ENCODE measurements at places on chromosomes 3 and 15. TPM values are rescaled to one million over a fixed set of nuclear protein-coding genes. Genes with fewer than 3 reads are reported as not detected.

The ITIH1 gene
- total RNA-seq, result not detected

The SLC6A1 gene
- total RNA-seq, result not detected

DNA sequence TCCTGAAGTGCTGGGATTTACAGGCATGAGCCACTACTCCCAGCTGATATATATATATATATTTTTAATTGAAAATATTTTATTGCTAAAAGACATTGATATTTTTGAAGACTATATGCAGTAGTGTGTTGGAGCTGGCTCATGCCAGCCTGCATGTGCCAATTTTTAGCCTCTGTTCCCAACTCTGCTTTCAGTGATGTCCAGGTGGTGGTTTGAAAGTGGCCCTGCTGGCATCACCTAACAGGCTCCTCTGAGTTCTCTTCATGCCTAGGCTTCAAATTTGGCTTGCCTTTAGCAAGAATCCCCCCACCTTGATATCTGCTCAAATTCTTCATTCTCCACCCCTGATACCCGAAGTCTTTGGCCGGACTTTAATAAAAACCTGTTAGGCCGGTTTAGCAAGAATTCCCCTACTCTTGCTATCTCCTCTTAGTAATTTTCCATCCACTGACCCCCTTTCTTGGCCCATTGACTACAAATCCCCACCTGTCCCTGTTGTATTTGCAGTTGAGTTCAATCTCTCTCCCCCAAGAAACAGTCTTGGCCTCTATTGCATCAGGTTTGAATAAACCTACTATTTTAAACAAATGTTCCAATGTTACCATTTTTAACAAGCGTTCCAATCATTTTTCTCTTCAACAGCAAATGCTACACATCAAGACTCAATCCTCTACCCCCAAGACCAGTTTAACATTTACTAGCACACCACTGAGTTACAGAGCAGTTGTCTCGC lies 23.9 kb upstream of the CTSH start:
- H3K27me3 ChIP-seq, result peaks cover 8% of the 10 kb centered on the region
- H3K4me1 ChIP-seq, result no peaks in the 10 kb centered on the region
- no peaks in the 10 kb centered on the region for H3K36me3 ChIP-seq

- H3K36me3 ChIP-seq, result no peaks in the 10 kb centered on the region
- H3K4me3 ChIP-seq, result no peak overlapping the region
- peak overlapping the region; percentile 62 for H3K27ac ChIP-seq
- H3K4me1 ChIP-seq, result peaks cover 20% of the 10 kb centered on the region
- H3K27me3 ChIP-seq, result peaks cover 29% of the 10 kb centered on the region
Observed at GRCh38 chr15:73678498-73678897, 5.7 kb upstream of the CD276 start.

GRCh38 chr15:41730543-41730942 lies 43.7 kb upstream of the MAPKBP1 start:
- peaks cover 13% of the 10 kb centered on the region for H3K36me3 ChIP-seq
- no peak overlapping the region for H3K27ac ChIP-seq
- DNase-seq, result no peak
- H3K4me3 ChIP-seq, result no peak overlapping the region

DNA sequence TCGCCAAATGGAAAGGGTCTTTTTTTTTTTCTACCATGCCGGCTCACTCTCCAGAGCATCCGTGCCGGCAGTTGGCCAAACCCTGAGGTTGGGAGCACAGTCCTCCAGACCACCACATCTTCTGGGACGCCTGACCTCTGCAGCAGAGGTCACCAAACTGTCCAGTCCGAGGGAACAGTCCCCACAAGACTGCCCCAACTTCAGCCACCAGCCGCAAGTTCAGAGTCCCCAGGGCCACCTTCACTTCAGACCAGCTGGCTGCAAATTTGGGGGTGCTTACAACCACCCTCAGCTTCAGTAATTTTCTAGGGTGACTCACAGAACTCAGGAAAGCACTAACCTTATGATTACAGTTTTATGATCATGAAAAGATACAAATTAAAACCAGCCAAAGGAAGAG lies 28.9 kb downstream of the PLA2G4D start:
- H3K36me3 ChIP-seq, result no peaks in the 10 kb centered on the region
- H3K27me3 ChIP-seq, result peaks cover 14% of the 10 kb centered on the region
- DNase-seq, result no peak
- H3K4me3 ChIP-seq, result no peak overlapping the region
- H3K4me1 ChIP-seq, result peaks cover 2% of the 10 kb centered on the region
